Naive B cell (primary cell): ENCODE measurements at places on chromosomes 6 and 20. TPM values are rescaled to one million over a fixed set of nuclear protein-coding genes. Genes with fewer than 3 reads are reported as not detected.

The TCP1 gene
- polyA plus RNA-seq = 69.6 TPM

The MEI4 gene
- polyA plus RNA-seq = not detected

The SFTA2 gene
- not detected for polyA plus RNA-seq

DNA sequence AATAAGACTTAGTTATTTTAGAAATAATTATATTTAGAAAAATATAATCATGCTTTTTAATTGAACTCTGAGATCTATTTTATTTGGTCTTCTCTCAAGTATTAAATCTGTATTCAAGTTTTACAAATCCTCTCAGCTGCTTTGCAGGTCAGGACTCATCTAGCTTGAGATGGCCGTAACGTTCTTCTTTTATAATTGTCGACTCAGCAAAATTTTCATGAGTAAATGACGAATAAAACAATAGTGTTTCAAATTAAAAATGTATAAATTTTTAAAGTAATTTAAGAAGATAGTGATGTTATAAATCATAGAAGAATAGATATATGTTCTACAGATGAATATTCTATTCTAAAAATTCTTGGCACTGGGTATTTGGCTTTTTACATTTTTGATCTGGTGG is 957.1 kb upstream of the EYS start:
- no peak overlapping the region for H3K4me3 ChIP-seq
- H3K27me3 ChIP-seq = no peaks in the 10 kb centered on the region
- H3K4me1 ChIP-seq = no peaks in the 10 kb centered on the region
- no peaks in the 10 kb centered on the region for H3K36me3 ChIP-seq
- H3K27ac ChIP-seq = no peak overlapping the region

DNA sequence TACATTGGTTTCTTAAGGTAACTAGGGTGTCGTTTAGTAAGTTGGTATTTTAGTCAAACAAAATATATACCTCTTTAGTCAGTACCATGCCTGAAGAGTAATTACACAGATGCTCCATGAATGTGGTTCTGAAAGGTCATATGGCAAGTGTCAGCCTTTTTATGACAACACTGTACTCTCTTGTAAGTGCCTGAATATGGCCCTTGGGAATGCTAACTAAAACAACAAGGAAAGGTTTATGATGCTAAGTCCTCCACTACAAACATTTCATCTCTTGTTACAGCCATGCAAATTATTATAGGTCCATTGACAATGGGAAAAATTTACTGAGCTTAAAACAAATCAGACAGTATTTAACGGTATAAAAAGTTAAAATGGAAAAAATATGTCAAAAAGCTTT is 39.0 kb upstream of the SUPT3H start:
- H3K36me3 ChIP-seq = no peaks in the 10 kb centered on the region
- H3K4me1 ChIP-seq = peaks cover 26% of the 10 kb centered on the region
- no peak overlapping the region for H3K27ac ChIP-seq
- DNase-seq = no peak
- H3K4me3 ChIP-seq = no peak overlapping the region

- peaks cover 4% of the 10 kb centered on the region for H3K4me1 ChIP-seq
- H3K27me3 ChIP-seq = no peaks in the 10 kb centered on the region
- no peak overlapping the region for H3K4me3 ChIP-seq
- H3K36me3 ChIP-seq = no peaks in the 10 kb centered on the region
Observed at GRCh38 chr20:33659341-33660034, 2.6 kb upstream of the C20orf144 start.

GRCh38 chr20:44126445-44126844 is 60.5 kb downstream of the JPH2 start:
- peaks cover 13% of the 10 kb centered on the region for H3K27me3 ChIP-seq
- H3K27ac ChIP-seq = no peak overlapping the region
- no peaks in the 10 kb centered on the region for H3K4me1 ChIP-seq
- H3K4me3 ChIP-seq = no peak overlapping the region
- H3K36me3 ChIP-seq = no peaks in the 10 kb centered on the region

The NRSN1 gene
- not detected for polyA plus RNA-seq

The TPD52L1 gene
- polyA plus RNA-seq = not detected

DNA sequence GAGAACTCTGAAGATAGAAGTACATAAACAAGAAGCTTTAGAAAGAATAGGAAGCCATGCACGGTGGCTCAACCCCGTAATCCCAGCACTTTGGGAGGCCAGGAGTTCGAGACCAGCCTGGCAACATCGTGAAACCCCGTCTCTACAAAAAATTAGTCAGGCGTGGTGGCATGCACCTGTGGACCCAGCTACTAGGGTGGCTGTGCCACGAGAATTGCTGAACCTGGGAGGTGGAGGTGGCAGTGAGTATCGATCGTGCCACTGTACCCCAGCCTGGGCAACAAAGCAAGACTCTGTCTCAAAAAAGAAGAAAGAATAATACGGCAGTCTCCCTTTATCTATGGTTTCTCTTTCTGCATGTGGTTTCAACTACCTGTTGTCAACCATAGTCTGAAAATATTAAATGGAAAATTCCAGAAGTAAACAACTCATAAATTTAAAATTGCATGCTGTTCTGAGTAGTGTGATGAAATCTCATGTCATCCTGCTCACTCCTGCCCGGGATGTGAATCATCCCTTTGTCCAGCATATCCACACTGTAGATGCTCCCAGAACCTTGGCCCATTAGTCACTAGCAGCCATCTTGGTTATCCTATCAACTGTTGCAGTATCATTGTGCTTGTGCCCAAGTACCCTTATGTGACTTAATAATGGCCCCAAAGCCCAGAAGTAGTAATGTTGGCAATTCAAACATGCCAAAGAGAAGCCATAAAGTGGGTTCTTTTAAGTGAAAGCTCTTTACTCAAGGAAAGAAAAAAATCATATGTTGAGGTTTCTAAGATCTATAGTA is 22.1 kb downstream of the DEK start:
- no peak for DNase-seq
- H3K4me3 ChIP-seq = no peak overlapping the region
- H3K4me1 ChIP-seq = peaks cover 4% of the 10 kb centered on the region
- no peaks in the 10 kb centered on the region for H3K27me3 ChIP-seq
- peak overlapping the region; percentile 38 for H3K27ac ChIP-seq
- peaks cover 48% of the 10 kb centered on the region for H3K36me3 ChIP-seq

- no peaks in the 10 kb centered on the region for H3K36me3 ChIP-seq
- H3K27ac ChIP-seq = no peak overlapping the region
- H3K4me1 ChIP-seq = peaks cover 12% of the 10 kb centered on the region
- no peak for DNase-seq
- H3K27me3 ChIP-seq = no peaks in the 10 kb centered on the region
Observed at GRCh38 chr20:5531318-5532081, 214.7 kb upstream of the PROKR2 start.

GRCh38 chr6:3714768-3715167 is 36.7 kb downstream of the PXDC1 start:
- DNase-seq = no peak
- H3K4me1 ChIP-seq = no peaks in the 10 kb centered on the region
- no peaks in the 10 kb centered on the region for H3K27me3 ChIP-seq

The SLC22A2 gene
- polyA plus RNA-seq = not detected

- H3K4me1 ChIP-seq = no peaks in the 10 kb centered on the region
- DNase-seq = no peak
- no peak overlapping the region for H3K27ac ChIP-seq
- H3K36me3 ChIP-seq = no peaks in the 10 kb centered on the region
- H3K27me3 ChIP-seq = peaks cover 3% of the 10 kb centered on the region
Observed at GRCh38 chr6:133130863-133131262, 110.3 kb upstream of the EYA4 start.

- H3K27me3 ChIP-seq = peaks cover 7% of the 10 kb centered on the region
- no peak for DNase-seq
- no peaks in the 10 kb centered on the region for H3K4me1 ChIP-seq
- peaks cover 4% of the 10 kb centered on the region for H3K36me3 ChIP-seq
Observed at GRCh38 chr20:4638826-4639225, 82.9 kb upstream of the PRND start.

- peaks cover 25% of the 10 kb centered on the region for H3K4me1 ChIP-seq
- H3K27me3 ChIP-seq = no peaks in the 10 kb centered on the region
- H3K36me3 ChIP-seq = no peaks in the 10 kb centered on the region
- H3K4me3 ChIP-seq = no peak overlapping the region
- peak overlapping the region; percentile 45 for H3K27ac ChIP-seq
Observed at GRCh38 chr6:33450434-33450833, 3.9 kb upstream of the ZBTB9 start.

DNA sequence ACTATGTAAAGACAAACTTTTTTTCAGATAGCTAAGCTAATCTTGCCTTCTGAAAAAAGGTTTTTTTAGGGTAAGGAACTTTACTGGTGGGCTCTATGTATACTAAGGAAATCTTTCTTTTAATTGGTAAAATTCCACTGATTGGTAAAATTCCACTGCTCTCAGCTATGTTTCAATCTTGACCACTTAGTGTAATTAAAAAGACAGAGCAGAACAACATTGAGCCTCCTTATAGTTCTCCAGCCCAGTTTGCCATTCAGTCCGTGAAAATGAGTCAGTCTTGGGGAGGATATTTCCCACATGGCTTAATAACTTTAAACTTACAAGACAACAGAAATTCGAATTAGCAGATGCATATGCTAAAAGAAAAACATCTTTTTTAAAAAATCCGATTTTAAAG is 92.7 kb downstream of the EYA4 start:
- no peak for DNase-seq
- H3K27ac ChIP-seq = no peak overlapping the region

DNA sequence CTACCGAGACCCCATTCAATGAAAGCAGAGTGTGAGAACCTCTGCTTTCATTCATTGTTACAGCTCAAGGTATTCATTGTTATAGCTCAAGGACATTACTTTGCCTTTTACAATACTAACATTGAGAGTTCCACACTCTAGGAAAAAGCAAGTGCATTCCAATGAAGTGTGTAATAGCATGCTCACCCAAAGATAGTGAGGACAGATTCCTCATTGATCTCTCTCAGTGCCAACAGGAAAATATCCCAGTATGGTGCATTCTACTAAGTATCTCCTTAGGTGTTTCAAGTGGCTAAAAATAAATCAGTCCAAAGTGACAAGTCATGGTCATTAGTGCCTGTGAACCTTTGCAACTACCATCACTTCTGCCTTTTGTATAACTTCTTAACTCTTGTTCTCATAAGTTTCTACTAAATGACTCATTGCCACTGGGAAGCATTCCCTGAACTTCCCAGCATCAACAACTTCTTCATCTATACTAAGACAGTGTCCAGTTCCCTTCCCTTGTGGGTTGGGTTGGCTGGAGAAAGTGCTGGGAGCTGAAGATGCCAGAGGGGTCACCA is 140.7 kb upstream of the STXBP5 start:
- H3K4me3 ChIP-seq = no peak overlapping the region
- H3K36me3 ChIP-seq = no peaks in the 10 kb centered on the region
- peaks cover 4% of the 10 kb centered on the region for H3K27me3 ChIP-seq

The KHDC1L gene
- polyA plus RNA-seq = not detected

The LY86 gene
- polyA plus RNA-seq = 475 TPM

- no peaks in the 10 kb centered on the region for H3K36me3 ChIP-seq
- H3K27ac ChIP-seq = no peak overlapping the region
- H3K4me1 ChIP-seq = peaks cover 17% of the 10 kb centered on the region
- peak overlapping the region; percentile 4 for H3K4me3 ChIP-seq
- H3K27me3 ChIP-seq = peaks cover 38% of the 10 kb centered on the region
Observed at GRCh38 chr6:12286373-12287110, 3.6 kb upstream of the EDN1 start.
